CD4-positive, alpha-beta T cell (primary cell): ENCODE measurements at places on chromosomes 5 and 9.

DNA sequence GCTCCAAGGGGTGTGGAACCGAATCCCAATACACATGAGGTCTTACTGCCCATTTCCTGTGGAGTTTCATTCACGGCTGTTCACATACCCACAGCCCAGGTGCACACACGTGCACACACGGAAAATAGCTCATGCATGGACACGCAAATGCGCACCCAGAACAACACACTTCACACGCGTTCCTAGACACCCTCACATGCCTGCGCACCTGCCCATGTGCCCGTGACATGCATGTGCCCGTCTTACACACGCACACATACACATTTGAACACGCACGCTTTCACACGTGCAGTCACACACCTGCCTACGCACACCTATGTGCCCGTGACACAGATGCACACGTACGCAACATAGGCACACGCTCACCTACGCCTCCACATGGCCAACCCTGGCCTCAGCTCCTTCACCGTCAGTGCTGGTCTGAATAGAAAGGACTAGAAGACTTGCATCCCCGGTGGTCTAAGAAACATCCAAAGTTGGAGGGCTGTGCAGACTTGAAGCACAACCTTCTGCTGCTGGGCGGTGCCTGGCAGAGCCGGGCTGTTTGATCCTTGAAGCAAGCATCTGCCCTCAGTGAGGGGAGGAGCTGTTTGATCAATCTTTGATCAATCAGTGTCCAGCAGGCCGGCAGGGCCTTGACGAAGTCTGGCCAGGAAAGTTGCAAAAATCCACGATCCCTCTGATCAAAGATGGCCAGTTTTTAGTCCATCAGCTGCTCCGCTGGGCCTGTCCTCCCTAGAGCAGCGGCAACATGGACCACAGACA, 164.7 kb downstream of the OLFM1 start:
- H3K27me3 ChIP-seq = peaks cover 2% of the 10 kb centered on the region
- no peaks in the 10 kb centered on the region for H3K36me3 ChIP-seq
- H3K4me3 ChIP-seq = no peak overlapping the region
- no peaks in the 10 kb centered on the region for H3K4me1 ChIP-seq
- H3K27ac ChIP-seq = no peak overlapping the region
- no peak for DNase-seq

DNA sequence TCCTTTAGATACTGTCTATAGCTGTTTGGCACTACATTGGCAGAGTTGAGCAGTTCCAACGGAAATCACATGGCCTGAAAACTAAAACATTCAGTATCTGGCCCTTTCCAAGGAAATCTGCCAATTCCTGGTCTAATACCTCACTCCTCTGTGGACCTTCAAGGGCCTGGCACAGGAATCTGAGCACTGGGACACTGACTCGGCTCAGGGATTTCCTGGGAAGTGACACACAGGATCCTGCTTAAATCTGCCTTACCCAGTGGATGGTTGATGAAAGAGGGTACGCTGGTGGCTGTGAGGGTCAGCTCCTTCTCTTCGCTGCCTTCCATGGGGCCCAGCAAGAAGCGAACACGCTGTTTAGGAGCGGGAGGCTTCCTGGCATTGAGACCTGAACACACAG, 904 bp downstream of the TRUB2 start:
- H3K4me1 ChIP-seq = peaks cover 32% of the 10 kb centered on the region
- no peak for DNase-seq
- H3K27me3 ChIP-seq = no peaks in the 10 kb centered on the region
- peak overlapping the region; percentile 80 for H3K4me3 ChIP-seq
- H3K36me3 ChIP-seq = peaks cover 33% of the 10 kb centered on the region
- H3K27ac ChIP-seq = no peak overlapping the region

DNA sequence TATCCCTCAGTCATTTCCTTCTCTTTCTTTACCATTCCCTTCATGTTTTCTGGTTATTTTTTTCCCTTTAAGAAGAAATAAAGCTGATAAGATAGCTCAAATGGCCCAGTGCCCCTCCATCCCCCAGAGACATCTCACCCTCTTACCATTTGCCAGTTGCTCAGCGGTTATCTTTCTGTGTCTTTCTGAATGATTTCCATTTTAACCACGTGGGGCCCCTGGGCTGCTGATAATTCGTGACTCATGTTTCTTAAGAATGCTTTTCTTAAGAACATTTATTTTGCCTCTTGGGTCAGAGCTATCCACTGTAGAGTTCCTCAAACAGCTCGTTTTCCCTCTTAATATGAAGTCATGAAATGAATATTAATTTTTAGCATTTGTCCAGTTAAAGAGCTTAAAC, 147.8 kb downstream of the MAST4 start:
- H3K27me3 ChIP-seq = no peaks in the 10 kb centered on the region
- no peak overlapping the region for H3K4me3 ChIP-seq
- H3K4me1 ChIP-seq = no peaks in the 10 kb centered on the region

GRCh38 chr5:77935506-77936364, 159.6 kb upstream of the TBCA start:
- H3K27ac ChIP-seq = no peak overlapping the region
- H3K4me3 ChIP-seq = no peak overlapping the region
- H3K4me1 ChIP-seq = peaks cover 9% of the 10 kb centered on the region
- H3K27me3 ChIP-seq = peaks cover 5% of the 10 kb centered on the region
- no peak for DNase-seq

GRCh38 chr5:143837306-143837848, 25.4 kb downstream of the HMHB1 start:
- no peaks in the 10 kb centered on the region for H3K27me3 ChIP-seq
- DNase-seq = no peak
- H3K36me3 ChIP-seq = no peaks in the 10 kb centered on the region
- H3K4me1 ChIP-seq = no peaks in the 10 kb centered on the region
- H3K27ac ChIP-seq = no peak overlapping the region

DNA sequence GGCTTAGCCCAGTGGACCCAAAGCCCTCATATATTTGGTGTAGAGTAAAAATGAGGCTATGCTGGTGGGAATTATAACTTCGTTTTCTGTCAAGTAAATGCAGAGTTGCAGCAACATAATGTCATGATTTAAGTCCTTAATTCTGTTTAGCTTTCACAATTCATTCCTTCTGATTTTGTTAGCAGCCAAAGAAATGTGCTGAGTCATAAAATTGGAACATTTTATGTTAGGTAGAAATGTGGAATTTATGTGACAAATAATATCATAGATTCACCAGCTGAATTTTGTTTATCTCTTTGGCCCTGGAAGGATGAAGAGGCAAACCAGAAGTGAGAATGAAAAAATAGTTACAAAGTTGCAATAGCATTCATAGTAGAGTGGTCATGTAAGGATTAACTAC, 247.0 kb downstream of the TRPM3 start:
- no peaks in the 10 kb centered on the region for H3K27me3 ChIP-seq
- H3K4me1 ChIP-seq = no peaks in the 10 kb centered on the region
- no peak overlapping the region for H3K27ac ChIP-seq
- H3K36me3 ChIP-seq = no peaks in the 10 kb centered on the region
- no peak for DNase-seq

DNA sequence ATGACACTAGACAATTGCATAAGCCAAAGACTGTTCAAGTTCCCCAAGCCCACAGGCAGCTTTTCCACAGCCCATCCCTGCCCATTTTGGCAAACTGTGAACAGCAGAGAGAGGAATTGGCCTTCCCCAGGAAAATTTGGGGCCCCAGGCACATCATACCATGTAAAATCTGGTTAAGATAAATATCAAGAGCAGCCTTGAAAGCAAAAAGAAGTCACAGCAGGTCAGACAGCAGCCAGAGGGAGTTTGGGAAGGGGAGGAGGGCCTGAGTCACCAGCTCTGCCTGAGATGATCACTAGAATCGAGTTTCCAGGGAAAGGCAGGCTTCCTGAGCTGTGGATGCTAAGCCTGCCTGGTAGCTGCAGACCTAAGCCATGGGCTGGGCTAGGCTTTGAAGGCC, 179.2 kb downstream of the RFK start:
- peaks cover 2% of the 10 kb centered on the region for H3K27me3 ChIP-seq
- H3K27ac ChIP-seq = no peak overlapping the region
- no peaks in the 10 kb centered on the region for H3K36me3 ChIP-seq
- no peaks in the 10 kb centered on the region for H3K4me1 ChIP-seq
- no peak for DNase-seq

DNA sequence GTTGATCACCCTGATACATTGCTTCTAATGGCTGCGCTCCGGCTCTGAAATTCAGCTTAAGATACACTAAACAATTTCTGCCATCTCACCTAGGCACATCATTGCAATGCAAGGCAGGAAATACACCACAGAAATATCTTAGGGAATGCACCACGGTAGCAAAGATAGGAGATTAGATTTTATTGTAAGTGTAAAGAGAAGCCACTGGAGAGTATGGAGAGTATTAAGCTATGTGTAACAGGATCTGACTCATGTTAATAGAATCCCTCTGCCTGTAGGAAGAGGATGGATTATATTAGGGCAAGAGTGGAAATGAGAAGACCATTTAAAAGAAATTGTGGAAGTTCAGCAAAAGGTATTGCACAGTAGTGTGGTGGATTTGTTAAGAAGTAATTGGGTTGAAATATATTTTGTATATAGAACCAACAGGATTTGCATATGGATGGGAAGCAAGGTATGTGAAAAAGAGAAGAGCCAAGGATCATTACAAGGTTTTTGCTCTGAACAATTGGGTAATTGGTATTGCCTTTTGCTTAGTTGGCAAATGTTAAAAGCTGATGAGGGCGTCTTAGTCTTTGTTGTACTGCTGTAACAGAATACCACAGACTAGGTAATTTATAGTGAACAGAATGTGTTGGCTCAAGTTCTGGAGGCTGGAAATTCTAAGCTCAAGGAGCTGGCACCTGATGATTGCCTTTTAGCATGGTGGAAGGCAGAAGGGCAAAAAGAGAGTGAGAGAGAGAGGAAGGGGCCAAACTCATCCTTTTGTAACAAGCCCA, 636.1 kb downstream of the PSAT1 start:
- H3K4me3 ChIP-seq = no peak overlapping the region
- H3K36me3 ChIP-seq = no peaks in the 10 kb centered on the region
- DNase-seq = no peak
- H3K27ac ChIP-seq = no peak overlapping the region
- H3K4me1 ChIP-seq = no peaks in the 10 kb centered on the region

GRCh38 chr5:15737871-15738664, 238.1 kb downstream of the FBXL7 start:
- H3K36me3 ChIP-seq = no peaks in the 10 kb centered on the region
- H3K27ac ChIP-seq = no peak overlapping the region

DNA sequence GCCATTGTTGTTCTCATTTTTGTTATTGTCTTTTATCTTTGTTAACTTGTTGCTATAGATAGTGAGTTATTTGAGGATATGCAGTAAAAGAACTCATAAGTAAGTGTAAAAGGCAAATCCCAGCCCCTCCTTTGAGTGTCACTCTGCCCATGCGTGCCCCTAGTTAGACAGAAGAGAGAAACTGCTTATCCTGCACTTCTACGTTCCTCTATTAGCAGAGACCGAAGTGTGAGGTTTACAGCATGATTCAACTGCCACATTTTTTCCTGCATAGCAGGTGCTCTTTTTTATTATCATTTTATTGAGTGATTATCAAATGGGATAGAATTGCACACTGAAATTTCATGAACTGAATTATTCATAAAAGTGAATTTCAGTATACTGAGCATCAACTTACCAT, 12.0 kb upstream of the DNAH5 start:
- DNase-seq = no peak
- H3K36me3 ChIP-seq = no peaks in the 10 kb centered on the region
- no peak overlapping the region for H3K4me3 ChIP-seq
- no peaks in the 10 kb centered on the region for H3K4me1 ChIP-seq
- H3K27me3 ChIP-seq = no peaks in the 10 kb centered on the region

- peaks cover 6% of the 10 kb centered on the region for H3K27me3 ChIP-seq
- H3K4me3 ChIP-seq = no peak overlapping the region
- no peak overlapping the region for H3K27ac ChIP-seq
- no peaks in the 10 kb centered on the region for H3K4me1 ChIP-seq
- no peaks in the 10 kb centered on the region for H3K36me3 ChIP-seq
- no peak for DNase-seq
These were observed 457.5 kb downstream of the ENC1 start for GRCh38 chr5:74183041-74183440.

DNA sequence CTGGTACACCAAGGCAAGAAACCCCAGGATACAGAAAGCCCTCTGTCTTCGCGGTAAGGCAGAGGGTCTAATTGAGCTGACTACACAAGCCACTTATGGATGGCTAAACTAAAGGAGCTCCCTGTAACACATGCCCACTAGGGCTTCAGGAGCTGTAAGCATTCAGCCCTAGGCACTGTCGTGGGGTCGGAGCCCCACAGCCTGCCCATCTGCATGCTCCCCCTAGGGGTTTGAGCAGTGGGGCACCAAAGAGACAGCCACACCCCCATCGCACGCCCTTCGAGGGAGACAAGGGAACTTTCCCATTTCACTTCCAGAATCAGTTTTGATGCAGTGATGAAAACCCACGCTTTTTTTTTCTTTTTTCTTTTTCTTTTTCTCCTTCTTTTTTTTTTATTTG, 11.0 kb upstream of the MTMR12 start:
- no peak overlapping the region for H3K27ac ChIP-seq
- H3K36me3 ChIP-seq = no peaks in the 10 kb centered on the region
- no peaks in the 10 kb centered on the region for H3K4me1 ChIP-seq
- no peak overlapping the region for H3K4me3 ChIP-seq

DNA sequence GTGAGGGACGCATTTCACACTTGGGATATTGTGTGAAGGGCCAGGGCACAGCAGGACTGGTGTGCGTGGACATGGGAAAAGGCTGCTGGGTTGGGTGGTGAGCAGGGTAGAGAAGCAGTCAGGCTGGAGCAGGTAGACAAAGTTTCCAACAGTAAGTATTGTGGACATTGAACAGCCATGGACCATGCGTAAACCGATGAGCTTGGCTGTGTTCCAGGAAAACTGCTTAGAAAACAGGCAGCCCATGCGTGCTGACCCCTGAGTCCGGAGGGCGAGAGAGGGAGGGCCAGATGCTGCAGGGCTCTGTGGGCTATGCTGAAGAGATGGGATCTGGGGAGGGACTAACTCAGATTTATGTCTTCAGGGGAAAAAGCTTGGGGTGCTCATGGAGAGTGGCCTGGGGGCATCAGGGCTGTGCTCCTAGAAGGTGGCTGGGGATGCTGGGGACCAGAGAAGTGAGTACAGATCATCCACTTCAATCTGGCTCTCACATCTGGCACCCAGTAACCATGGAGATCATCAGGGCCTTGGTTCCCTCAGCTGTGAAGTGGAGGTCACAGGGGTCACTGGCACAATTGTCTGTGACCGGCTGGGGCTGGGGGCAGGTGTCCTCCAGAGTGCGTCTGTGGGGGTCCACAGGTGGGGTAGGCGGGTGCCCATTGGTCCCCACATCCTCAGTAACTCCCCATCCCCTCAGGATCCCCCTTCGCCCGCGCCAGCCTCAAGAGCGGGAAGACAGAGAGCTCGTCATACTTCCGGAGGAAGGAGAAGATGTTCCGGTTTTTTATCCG, 93.3 kb downstream of the CACNA1B start:
- H3K36me3 ChIP-seq = no peaks in the 10 kb centered on the region
- DNase-seq = no peak
- H3K4me1 ChIP-seq = no peaks in the 10 kb centered on the region
- H3K27ac ChIP-seq = no peak overlapping the region
